ENCODE measurements at places on chromosomes 1 and 21. TPM values are rescaled to one million over a fixed set of nuclear protein-coding genes. Genes with fewer than 3 reads are reported as not detected.

DNA sequence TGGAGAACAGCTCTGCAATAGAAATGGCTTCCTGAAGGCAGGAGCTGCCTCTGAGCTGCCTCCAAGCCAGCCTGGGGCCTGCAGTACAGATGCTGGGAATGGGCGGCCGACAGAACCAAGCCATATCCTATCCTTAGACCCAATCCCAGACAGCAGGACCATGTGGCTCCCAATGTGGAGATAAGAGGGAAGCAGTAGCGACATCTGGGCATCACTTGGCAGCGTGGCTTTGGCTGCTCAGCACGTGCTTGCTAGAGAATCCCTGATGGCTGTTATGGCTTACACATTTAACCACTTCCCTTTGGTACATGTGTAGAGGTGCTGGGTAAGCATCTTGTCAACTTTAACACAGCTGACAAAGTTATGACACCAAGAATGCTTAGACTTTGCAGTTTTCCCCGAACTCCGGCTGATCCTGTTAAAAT, 87.7 kb downstream of the MAN1C1 start:
- H3K4me1 ChIP-seq: peaks cover 98% of the 10 kb centered on the region
- peak overlapping the region; percentile 29 for H3K27ac ChIP-seq
- H3K27me3 ChIP-seq: no peaks in the 10 kb centered on the region
- no peak overlapping the region for H3K4me3 ChIP-seq

DNA sequence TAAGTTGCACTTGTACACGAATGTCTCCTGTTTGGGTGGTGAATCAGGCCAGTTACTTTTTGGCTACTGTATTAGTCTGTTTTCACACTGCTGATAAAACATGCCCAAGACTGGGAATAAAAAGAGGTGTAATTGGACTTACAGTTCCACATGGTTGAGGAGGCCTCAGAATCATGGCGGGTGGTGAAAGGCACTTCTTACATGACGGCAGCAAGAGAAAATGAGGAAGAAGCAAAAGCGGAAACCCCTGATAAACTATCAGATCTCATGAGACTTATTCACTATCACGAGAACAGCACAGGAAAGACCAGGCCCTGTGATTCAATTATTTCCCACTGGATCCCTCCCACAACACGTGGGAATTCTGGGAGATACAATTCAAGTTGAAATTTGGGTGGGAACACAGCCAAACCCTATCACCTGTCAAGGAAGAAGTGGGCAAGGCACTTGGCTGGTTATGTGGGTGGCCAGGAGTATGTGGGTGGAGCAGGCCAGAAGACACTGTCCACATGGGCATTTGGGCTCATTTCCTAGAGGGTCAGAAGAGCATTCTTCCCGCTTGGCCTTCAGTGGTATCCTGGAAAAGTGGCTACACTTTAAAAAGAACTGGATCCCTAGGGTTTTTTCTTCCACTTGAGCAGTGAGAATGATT, 228.8 kb downstream of the HHAT start:
- no peaks in the 10 kb centered on the region for H3K36me3 ChIP-seq
- no peaks in the 10 kb centered on the region for H3K27me3 ChIP-seq

GRCh38 chr1:2416403-2416802, 4.0 kb upstream of the PEX10 start:
- no peaks in the 10 kb centered on the region for H3K27me3 ChIP-seq
- H3K4me1 ChIP-seq: peaks cover 25% of the 10 kb centered on the region
- H3K36me3 ChIP-seq: no peaks in the 10 kb centered on the region
- DNase-seq: no peak

GRCh38 chr1:33508151-33508550, 35.7 kb downstream of the ZSCAN20 start:
- no peak for DNase-seq
- H3K27ac ChIP-seq: no peak overlapping the region
- no peaks in the 10 kb centered on the region for H3K36me3 ChIP-seq

The DENND2C gene
- 25.5 TPM for total RNA-seq
